T-cell (primary cell): ENCODE measurements at places on chromosomes 3 and 15. TPM values are rescaled to one million over a fixed set of nuclear protein-coding genes. Genes with fewer than 3 reads are reported as not detected.

GRCh38 chr3:98644168-98644567, 50.8 kb upstream of the CPOX start:
- no peaks in the 10 kb centered on the region for H3K27me3 ChIP-seq
- DNase-seq, result no peak
- H3K4me3 ChIP-seq, result no peak overlapping the region
- no peaks in the 10 kb centered on the region for H3K36me3 ChIP-seq

GRCh38 chr3:78907367-78907766, 860.4 kb downstream of the ROBO1 start:
- H3K27ac ChIP-seq, result no peak overlapping the region
- DNase-seq, result no peak
- no peaks in the 10 kb centered on the region for H3K36me3 ChIP-seq
- H3K4me1 ChIP-seq, result no peaks in the 10 kb centered on the region
- no peaks in the 10 kb centered on the region for H3K27me3 ChIP-seq

- no peaks in the 10 kb centered on the region for H3K36me3 ChIP-seq
- H3K27ac ChIP-seq, result no peak overlapping the region
- DNase-seq, result no peak
- no peaks in the 10 kb centered on the region for H3K4me1 ChIP-seq
Observed at GRCh38 chr3:58473275-58473674, 18.6 kb upstream of the KCTD6 start.

- no peak overlapping the region for H3K4me3 ChIP-seq
- H3K27ac ChIP-seq, result no peak overlapping the region
- no peaks in the 10 kb centered on the region for H3K27me3 ChIP-seq
- no peaks in the 10 kb centered on the region for H3K36me3 ChIP-seq
- DNase-seq, result no peak
- H3K4me1 ChIP-seq, result no peaks in the 10 kb centered on the region
Observed at GRCh38 chr3:161028555-161029153, 76.5 kb downstream of the B3GALNT1 start.

- no peaks in the 10 kb centered on the region for H3K4me1 ChIP-seq
- H3K4me3 ChIP-seq, result no peak overlapping the region
- H3K27me3 ChIP-seq, result no peaks in the 10 kb centered on the region
- no peaks in the 10 kb centered on the region for H3K36me3 ChIP-seq
- no peak overlapping the region for H3K27ac ChIP-seq
- no peak for DNase-seq
Observed at GRCh38 chr15:39438799-39439592, 141.9 kb upstream of the THBS1 start.

DNA sequence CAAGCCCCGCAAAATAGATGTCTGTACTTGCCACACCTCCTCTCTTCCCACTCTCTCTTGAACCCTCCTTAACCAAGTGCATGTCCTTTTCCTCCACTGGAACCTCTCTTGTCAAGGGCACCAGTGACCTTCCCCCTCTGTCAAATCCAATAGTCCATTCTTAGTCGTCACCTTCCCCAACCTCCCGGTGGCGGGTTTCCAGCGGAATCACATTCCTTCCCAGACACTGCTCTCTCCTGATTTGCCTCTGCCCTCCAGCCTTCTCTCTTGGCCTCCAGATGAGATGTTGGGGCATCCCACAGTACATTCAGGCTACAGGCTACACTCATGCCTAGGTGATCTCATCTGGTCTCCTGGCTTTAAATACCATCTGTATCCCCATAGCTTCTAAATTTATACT, 31.1 kb downstream of the SCN5A start:
- DNase-seq, result no peak
- no peaks in the 10 kb centered on the region for H3K27me3 ChIP-seq
- no peaks in the 10 kb centered on the region for H3K36me3 ChIP-seq
- no peak overlapping the region for H3K4me3 ChIP-seq
- no peak overlapping the region for H3K27ac ChIP-seq

GRCh38 chr3:87898971-87899370, 159.8 kb downstream of the CGGBP1 start:
- no peak overlapping the region for H3K27ac ChIP-seq
- H3K36me3 ChIP-seq, result no peaks in the 10 kb centered on the region
- H3K4me3 ChIP-seq, result no peak overlapping the region
- no peaks in the 10 kb centered on the region for H3K27me3 ChIP-seq
- DNase-seq, result no peak

DNA sequence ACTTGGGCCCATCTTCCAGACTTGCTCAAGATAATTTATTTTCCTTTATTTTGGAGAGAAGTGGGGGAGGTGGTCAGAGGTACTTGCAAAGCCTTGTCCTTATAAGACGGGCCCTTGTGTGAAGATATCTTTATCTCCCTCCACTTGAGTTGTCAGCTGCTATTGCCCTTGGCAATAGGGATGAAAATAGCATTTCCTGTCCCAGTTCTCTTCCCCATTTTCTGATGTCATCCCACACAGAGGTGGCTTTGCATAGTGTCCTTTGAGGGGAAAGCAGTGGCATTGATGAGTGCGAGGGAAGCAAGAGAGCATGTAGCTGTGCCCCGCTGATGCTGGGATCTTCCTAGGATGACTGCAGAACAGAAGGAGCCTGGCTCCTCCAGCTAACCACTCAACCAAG, 41.9 kb upstream of the TUBGCP5 start:
- no peaks in the 10 kb centered on the region for H3K36me3 ChIP-seq
- peaks cover under 1% of the 10 kb centered on the region for H3K27me3 ChIP-seq
- no peak overlapping the region for H3K4me3 ChIP-seq
- DNase-seq, result no peak
- no peak overlapping the region for H3K27ac ChIP-seq

- no peak overlapping the region for H3K27ac ChIP-seq
- no peak for DNase-seq
- H3K36me3 ChIP-seq, result no peaks in the 10 kb centered on the region
- H3K27me3 ChIP-seq, result peaks cover 3% of the 10 kb centered on the region
Observed at GRCh38 chr15:74406992-74407705, 26.6 kb downstream of the SEMA7A start.

DNA sequence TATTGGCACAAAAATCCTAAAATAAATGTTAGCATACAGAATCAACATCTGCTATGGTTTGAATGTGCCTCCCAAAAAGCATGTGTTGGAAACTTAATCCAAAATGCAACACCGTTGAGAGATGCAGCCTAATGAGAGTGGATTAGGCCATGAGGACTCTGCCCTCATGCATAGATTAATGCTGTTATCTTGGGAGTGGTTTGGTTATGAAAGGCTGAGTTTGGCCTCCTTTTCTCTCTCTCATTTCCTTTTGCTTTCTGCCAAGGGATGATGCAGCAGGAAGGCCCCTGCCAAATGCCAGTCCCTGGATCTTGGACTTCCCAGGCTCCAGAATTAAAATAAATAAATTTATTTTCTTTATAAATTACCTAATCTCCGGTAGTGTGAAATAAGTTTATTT, 49.4 kb downstream of the SYNM start:
- no peak overlapping the region for H3K27ac ChIP-seq
- H3K4me1 ChIP-seq, result no peaks in the 10 kb centered on the region
- H3K36me3 ChIP-seq, result no peaks in the 10 kb centered on the region

GRCh38 chr3:15113471-15113870, 14.5 kb upstream of the RBSN start:
- DNase-seq, result no peak
- no peaks in the 10 kb centered on the region for H3K27me3 ChIP-seq

DNA sequence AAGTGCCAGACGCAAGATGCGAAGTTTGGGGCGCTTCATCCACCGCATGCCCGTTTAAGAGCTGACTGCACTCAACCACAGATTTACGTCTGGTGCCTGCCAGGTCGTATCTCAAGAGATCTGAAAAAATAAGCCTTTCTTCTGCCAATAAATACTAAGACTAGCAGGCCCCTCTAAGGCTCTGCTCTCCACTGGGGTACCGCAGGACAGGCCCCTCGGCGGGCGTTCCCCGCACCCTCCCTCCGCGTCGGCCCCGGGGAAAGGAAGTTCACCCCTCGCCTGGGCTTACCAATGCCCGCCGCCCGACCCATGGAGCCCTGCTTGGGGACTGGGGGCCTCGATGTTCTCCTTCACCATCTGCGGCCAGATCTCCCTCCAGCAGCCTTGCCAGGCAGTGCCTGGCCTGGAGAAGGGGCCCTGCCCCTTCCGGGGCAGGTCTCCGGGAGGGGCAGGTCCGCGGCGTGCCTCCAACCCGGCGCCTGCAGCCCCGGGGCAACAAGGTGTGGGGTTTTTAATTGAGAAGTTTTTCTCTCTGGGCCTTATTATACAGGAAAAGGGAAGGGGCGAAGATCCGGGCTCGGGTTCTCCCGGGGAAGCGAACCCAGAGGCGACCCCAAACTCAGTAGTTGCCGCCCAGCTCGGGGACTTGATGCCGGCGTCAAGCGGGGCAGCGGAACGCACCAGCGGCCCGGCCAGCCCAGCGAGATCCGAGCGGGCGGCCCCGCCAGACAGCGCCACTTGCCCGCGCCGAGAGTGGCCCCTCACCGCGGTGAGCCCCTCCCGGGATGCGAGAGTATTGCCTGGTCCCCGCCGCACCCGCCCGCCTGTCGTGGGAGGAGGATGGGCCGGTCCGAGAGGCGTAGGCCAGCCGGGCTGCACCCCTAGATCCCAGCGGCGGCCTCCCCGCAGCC, 735 bp downstream of the GOLGA8B start:
- peaks cover 29% of the 10 kb centered on the region for H3K4me1 ChIP-seq
- H3K36me3 ChIP-seq, result no peaks in the 10 kb centered on the region

DNA sequence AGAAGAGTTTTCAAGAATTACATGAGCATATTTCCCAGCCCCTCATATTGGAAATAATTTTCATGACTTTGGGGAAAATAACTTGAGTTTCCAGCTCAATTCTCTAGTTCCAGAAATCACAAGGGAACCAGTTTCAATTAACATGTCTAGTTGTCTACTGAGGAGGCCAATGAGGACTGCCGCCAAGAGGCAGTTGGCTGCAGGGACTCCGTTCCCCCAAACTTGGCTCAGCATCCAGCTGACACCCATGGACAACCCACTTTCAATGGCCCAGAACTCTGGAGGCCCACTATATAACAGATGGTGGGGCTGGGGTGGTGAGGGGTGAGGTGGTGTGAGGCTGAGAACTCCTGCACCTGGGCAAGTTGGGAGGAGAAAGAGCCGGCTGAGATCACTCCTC, 86.5 kb upstream of the TNFAIP8L3 start:
- peaks cover 9% of the 10 kb centered on the region for H3K27me3 ChIP-seq
- H3K27ac ChIP-seq, result no peak overlapping the region
- H3K4me1 ChIP-seq, result no peaks in the 10 kb centered on the region

GRCh38 chr3:23991683-23992628, 46.9 kb downstream of the NR1D2 start:
- no peak overlapping the region for H3K4me3 ChIP-seq
- no peaks in the 10 kb centered on the region for H3K27me3 ChIP-seq
- no peaks in the 10 kb centered on the region for H3K36me3 ChIP-seq
- H3K4me1 ChIP-seq, result no peaks in the 10 kb centered on the region
- H3K27ac ChIP-seq, result no peak overlapping the region

GRCh38 chr15:101362359-101362758, 67.3 kb upstream of the SNRPA1 start:
- H3K27me3 ChIP-seq, result no peaks in the 10 kb centered on the region
- no peak overlapping the region for H3K27ac ChIP-seq
- H3K4me1 ChIP-seq, result no peaks in the 10 kb centered on the region
- H3K36me3 ChIP-seq, result no peaks in the 10 kb centered on the region
- no peak overlapping the region for H3K4me3 ChIP-seq
- no peak for DNase-seq

- peaks cover 34% of the 10 kb centered on the region for H3K4me1 ChIP-seq
- peak overlapping the region; percentile 9 for H3K27ac ChIP-seq
- peaks cover 2% of the 10 kb centered on the region for H3K36me3 ChIP-seq
- peak; percentile 59 for DNase-seq
- H3K4me3 ChIP-seq, result no peak overlapping the region
Observed at GRCh38 chr15:40104865-40105516, 3.7 kb downstream of the BMF start.

- peaks cover 28% of the 10 kb centered on the region for H3K4me1 ChIP-seq
- H3K27ac ChIP-seq, result peak overlapping the region; percentile 68
- peak overlapping the region; percentile 93 for H3K4me3 ChIP-seq
- H3K36me3 ChIP-seq, result no peaks in the 10 kb centered on the region
- DNase-seq, result no peak
Observed at GRCh38 chr15:91022832-91023129, 387 bp upstream of the VPS33B start.

DNA sequence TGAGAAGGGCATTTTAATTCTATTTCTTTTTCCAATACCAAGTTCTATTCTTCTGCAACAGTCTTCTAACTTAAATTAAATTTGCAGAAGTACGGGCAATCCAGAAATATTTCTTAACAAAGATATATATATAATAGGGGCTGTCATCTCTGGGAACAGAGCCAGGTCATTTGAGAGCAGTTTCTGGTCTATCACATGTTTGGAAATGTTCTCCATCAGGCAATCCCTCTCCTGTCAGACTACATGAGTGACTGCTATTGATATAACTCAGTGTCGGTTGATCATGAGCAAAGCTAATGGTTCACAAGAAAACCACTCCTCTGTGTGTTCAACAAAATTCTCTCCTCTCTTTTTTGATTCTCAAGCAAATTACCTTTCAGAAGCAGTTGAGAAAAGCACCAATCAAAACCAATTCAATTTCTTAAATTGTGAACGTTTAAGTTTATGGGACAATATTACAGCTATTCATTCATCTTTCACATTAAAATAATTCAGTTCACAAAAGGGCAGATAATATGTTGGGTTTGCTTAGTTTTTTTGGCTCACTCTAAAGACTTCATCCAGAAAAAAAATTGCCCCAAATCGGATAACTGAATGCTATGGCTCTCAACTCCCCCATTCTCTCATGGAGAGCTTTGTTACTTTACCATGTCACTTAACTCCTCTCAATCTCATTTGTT, 152.9 kb upstream of the TGFBR2 start:
- H3K27me3 ChIP-seq, result no peaks in the 10 kb centered on the region
- H3K36me3 ChIP-seq, result no peaks in the 10 kb centered on the region

DNA sequence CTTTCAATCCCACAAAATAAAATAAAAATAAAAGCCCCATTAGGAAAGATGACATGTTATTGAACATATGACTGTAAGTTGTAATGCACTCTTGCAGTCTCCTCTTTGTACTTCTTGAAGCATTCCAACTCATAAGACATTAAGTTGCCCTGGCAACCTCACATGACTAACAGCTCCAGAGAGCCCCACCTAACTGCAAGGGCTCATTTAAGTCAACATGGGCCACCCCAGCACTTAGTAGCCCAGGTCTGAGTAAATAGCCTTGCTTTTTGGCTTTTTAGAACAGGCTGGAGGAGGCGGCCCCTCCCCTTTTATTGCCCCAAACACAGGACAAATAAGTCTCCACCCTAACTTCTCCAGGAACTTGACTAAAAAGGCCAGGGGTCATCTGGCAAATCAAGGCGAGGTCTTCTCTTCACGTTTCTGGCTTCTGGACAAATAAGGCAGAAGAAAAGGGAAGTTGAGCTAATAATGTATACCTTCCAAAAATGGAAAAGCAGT, 135.1 kb downstream of the TMCO5A start:
- no peak overlapping the region for H3K4me3 ChIP-seq
- no peak overlapping the region for H3K27ac ChIP-seq
- H3K4me1 ChIP-seq, result peaks cover 13% of the 10 kb centered on the region
- no peak for DNase-seq
- H3K27me3 ChIP-seq, result peaks cover 16% of the 10 kb centered on the region
- no peaks in the 10 kb centered on the region for H3K36me3 ChIP-seq

GRCh38 chr3:100496711-100497261, 4.4 kb downstream of the TMEM45A start:
- H3K27me3 ChIP-seq, result peaks cover 9% of the 10 kb centered on the region
- H3K36me3 ChIP-seq, result no peaks in the 10 kb centered on the region
- H3K4me1 ChIP-seq, result peaks cover 11% of the 10 kb centered on the region
- H3K4me3 ChIP-seq, result no peak overlapping the region
- no peak overlapping the region for H3K27ac ChIP-seq
- no peak for DNase-seq

Gene VPS18
- total RNA-seq, result 23.4 TPM

Gene SLC22A13
- 0.66 TPM for total RNA-seq

Gene MORC1
- not detected for total RNA-seq

Gene TAGLN3
- not detected for total RNA-seq

Gene IL20RB
- 3.8 TPM for total RNA-seq

Gene SAMMSON
- total RNA-seq, result not detected

Gene CD200
- 2.2 TPM for total RNA-seq

Gene CA12
- total RNA-seq, result not detected

Gene NEK4
- 14.1 TPM for total RNA-seq

Gene SETD2
- 60.7 TPM for total RNA-seq
